Frontal cortex (tissue), 4 donors: ENCODE measurements at places on chromosomes 7 and 10. TPM values are rescaled to one million over a fixed set of nuclear protein-coding genes. Genes with fewer than 3 reads are reported as not detected.

IKZF1 gene
- 1.2 TPM for total RNA-seq

PON2 gene
- 45.7 TPM for total RNA-seq

OR2A1 gene
- total RNA-seq: not detected

EGFR gene
- total RNA-seq: 5.3 TPM

PKD2L1 gene
- not detected for total RNA-seq

NPY gene
- total RNA-seq: 41.2 TPM

MYL7 gene
- 1.6 TPM for total RNA-seq
